CD4-positive, alpha-beta T cell (primary cell): ENCODE measurements at places on chromosomes 11 and 22.
A peak's percentile ranks its signal among the peaks of the same experiment; 100 is the strongest.

DNA sequence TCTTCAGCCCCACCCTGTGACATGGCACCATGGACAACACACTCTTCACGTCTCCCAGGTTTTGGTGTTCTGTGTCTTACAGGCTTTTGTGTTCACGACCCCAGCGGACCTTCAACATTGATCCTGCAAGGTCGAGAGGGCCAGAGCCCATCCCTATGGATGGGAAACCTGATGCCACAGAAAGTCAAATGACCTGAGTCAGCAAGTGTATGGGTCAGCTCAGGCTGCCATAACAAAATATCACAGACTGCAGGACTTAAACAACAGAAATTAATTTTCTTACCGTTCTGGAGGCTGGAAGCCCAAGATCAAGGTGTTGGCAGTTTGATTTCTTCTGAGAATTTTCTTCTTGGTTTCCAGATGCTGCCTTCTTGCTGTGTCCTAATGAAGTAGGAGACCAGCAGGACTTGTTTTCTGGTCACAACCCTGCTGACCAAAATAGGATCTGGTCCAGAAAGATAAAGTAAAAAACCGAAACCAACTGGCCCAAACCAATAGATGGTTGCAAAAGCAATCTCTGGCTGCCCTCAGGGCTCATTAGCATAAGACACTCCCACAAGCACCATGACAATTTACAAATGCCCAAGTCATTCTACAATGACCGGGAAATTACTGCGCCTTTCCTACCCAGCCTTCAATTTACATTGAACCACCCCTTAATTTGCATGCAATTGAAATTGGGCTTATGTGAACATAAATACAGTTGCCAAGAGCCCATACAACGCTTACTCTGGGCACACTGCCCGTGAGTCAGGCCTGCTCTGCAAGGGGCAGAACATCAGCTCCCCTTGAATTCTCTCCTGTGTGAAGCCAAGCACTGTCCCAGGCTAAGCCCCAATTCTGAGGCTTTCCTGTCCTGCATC, 113.9 kb downstream of the RPS6KA4 start:
- DNase-seq: no peak

DNA sequence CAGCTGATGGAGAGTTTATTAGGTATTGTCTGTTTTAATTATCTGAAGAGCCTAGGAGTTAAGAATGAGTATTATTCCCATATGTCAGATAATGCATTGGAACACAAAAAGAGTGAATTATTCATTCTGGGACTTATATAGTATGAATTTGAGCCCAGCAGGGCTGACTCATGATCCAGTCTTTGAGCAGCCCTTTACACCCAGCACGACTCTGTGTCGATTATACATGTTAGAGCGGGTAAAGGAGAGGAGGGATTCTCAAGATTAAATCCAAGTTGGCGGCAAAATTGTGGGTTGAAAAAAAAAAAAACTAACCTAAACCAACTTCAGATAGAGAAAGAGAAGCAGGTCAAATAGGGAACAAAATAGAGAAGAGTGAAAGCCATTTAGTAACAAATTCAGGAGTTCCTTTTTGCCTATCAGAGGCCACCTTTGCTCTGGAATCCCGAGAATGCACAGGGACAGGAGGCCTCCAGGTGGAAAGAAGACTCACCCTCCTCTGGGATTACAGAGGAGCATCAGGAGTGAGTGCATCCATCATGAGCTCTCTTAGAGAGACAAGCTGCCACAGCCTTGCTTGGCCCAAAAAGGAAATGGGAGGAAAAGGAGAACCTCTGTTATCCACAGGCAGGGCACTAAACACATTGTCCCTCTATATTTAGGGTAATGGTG, 3.1 kb downstream of the MRGPRX1 start:
- no peak for DNase-seq

DNA sequence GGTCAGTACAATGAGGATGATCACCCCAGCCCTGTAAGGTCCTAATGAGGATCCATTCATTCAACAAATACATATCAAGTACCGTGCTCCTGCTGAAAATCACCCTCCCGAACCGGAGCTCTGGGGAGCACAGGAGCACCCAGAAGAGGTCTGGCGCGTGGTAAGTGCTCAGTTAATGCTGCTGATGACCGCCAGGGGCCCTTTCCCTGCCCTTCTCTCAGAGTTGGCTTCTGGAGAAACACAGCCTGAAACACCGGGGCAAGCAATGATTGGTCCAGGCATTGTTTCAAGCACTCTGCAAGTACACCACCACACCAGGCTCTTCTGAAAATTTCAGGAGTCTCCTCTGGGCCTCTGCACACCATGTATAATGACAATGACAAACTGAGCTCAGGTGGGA, 3.8 kb upstream of the CCDC86 start:
- no peak for DNase-seq

GRCh38 chr11:128472128-128473089, 114.9 kb downstream of the ETS1 start:
- DNase-seq: no peak

GRCh38 chr11:78074756-78075155, 4.9 kb downstream of the NDUFC2 start:
- DNase-seq: no peak

- no peak for DNase-seq
These were observed 222.2 kb downstream of the C11orf87 start for GRCh38 chr11:109644152-109644551.

- DNase-seq: peak; percentile 75
These were observed 26.7 kb downstream of the CD44 start for GRCh38 chr11:35165423-35166368.

DNA sequence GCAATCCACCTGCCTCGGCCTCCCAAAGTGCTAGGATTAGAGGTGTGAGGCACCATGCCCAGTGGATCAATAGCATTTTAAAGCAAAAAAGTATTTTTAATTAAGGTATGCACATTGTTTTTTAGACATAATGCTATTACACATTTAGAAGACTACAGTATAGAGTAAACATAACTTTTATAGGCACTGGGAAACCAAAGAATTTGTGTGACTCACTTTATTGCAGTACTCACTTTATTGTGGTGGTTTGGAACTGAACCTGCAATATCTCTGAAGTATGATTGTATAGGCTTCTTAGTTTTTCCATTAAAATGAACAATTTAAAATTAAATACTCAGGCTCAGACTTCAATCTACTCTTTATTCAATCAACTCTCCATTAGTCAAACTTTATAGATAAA, 17.5 kb upstream of the CD3E start:
- no peak for DNase-seq

DNA sequence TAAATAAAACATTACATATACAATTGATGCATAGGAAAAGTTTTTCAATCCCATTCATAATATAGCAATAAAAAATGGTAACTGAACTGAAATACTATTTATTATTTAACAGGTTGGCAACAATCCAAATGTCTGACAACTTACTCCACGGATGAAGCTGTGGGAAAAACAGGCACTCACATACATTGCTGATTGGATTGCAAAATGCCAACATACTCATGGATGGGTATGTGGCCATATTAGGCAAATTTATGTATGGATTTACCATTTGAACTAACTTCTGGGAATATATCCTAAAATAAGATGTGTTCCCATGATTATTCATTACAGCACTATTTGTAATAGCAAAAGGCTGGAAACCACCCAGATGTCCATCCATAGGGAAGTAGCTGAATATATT, 3.2 kb upstream of the BIRC2 start:
- no peak for DNase-seq

DNA sequence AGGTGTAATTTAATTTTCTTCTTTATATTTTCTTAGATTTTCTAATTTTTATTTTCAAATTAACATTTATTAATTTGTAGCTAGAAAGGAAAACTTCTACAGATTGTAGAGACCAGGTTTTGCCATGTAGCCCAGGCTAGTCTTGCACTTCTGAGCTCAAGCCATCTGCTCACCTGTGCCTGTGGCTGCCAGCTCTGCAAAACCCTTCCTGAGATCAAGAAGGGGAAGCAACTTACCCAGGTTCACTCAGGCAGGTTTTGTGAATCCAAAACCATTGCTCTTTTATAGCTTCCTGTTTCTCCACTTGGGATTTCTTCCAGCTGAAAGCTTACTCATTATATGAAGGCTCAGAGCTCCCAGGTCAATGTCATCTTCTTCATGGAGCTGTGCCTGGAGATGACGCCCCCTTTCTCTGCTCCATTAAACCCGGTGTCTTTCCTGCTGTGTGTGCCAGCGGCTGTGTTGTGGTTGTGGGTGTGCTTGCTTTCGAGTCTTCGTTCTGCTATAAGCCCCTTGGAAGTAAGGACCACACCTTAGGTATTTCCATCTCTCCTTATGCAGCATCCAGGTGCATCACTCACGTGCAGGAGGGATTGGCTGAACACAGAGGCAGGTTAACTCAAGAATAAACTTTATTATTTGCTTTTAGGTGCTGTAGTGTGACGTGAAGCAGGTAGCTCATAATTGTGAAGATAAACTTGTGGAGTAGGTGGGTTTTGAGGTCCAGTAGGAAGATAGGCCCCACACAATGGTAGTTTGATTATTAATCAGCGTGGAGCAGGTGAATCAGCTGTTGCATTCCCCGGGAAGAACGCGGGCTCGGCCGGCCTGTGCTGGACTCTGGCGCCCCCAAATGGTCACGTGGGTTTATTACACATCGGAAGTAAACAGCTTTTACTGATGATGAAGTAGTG, 42.2 kb upstream of the INCENP start:
- peak; percentile 75 for DNase-seq

DNA sequence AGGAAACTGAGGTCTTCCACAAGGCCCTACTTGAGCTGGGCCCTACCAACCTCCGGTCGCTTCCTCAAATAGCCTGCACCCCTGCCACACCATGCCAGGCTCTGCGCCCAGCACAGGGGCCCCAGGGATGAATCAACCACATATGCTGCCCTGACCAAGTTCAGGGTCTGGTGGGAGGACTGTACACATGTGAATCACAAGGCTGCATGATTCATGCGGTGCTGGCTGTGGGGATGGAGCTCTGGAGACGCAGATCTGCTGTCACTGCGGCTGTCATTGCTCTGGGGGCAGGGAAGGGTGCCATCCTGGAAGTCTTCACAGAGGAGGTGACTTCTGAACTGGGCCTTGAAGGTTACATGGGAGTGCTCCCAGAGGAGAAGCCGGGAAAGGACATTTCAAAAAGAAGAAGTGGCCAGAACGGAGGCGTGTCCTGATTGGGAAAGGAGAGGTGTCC, 21.5 kb downstream of the CYTH4 start:
- no peak for DNase-seq
